ENCODE measurements at places on chromosomes 12 and 14.

DNA sequence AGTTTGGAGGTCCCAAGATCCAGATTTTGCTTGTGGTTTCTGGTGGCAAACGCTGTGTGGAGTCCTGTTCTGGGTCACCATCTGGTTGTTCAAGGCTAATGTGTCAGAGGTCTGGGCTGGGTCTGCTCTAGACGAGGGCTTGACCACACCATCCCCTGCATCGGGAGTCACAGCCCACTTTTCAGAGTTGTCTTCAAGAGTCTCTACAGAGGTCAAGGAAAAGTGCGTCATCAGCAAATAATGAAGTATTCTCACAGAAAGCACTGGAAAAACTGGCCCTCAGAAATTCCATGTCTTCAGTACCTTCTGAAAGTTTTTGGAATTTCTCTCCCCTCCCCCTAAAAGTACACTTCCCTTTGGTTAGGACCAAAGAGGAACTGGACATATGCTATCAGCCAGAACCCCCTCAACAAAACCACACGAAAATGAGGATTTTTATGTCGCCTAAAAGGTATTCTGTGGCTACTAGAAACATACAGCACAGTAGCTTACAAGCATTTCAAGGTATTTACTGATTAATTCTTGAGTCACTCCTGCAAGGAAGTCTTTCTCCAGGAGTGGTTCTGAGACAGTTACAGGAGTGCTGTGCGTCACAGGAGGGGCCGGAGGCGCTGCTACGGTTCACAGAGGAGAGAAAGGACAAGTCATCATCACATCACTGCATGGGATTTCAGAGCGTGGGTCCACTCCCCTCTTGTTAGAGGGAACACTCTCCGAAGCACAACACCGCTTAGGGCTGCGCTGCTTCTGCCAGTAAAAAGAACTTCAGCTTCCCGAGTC is 35.4 kb downstream of the RAD52 start:
- no peak for DNase-seq

GRCh38 chr12:131941987-131942341 is 7.8 kb upstream of the EP400 start:
- no peak for DNase-seq

DNA sequence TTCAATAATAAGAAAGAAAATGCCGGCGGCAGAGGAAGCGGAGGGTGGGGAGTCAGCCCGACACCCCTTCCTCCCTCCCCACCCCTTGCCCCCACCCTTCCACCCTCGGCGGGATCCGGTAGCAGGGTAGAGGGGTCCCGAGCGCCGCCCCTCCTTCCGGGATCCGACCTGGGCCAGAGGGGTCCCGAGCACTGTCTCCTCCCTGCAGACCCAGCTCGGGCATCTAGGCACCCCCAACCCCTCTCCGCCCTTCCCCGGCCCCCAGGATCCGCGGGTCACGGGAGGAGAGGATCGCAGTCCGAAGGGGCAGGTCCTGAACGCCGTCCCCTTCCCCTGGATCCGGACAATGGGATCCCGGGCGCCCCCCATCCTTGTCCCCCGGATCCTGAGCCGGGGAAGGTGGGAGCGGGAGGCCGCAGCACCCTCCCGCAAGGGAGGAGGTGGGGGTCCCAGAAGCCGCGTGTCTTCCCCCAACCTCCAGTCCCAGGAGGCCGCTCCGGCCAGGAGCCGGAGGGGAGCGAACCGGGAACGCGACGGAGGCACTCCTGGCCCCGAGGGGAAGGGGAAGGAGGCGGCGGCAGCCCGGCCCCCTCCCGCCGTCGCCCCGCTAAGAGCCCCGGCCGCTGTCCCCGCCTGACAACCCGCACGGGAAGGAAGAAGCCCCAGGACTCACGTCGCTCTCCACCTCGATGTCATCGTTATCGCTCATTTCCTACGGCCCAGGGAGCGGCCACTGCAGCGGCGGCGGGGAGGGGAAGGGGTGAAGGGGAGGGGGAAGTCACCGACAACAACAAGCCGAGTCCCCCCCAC is 481 bp downstream of the MAX start:
- no peak for DNase-seq

- no peak for DNase-seq
Measured at GRCh38 chr14:89794096-89794495, 160.4 kb downstream of the EFCAB11 start.

DNA sequence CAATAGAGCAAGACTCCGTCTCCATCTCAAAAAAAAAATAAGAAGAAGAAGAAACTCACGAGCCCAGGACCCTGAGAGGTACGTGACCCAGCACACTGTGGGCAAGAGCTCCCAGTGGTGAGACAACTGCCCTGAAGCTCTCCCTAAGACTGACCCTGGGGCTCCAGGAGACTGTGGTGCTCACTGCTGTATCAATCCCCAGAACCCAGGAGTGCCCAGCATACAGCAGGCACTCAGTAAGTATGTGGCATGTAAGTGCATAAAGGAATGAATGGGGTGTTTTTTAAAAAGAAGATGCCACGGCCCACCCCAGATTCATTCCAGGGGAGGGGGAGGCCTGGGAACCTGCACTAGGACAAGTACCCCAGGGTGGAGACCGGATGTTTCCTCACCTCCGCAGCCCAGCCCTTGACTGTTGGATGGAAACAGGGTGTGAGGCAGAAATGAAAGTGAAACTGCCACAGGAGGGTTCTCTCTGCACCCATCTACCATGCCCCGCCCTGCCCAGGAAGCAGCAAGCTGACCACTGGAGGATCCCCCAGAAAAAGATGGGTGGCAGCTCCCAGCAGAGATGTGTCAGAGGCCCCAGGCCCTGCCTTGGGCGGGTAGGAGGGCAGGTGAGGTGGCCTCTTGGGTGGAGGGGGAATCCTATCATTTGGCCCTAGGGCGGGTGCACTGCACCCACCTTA is 12.2 kb downstream of the ITPK1 start:
- peak; percentile 87 for DNase-seq

DNA sequence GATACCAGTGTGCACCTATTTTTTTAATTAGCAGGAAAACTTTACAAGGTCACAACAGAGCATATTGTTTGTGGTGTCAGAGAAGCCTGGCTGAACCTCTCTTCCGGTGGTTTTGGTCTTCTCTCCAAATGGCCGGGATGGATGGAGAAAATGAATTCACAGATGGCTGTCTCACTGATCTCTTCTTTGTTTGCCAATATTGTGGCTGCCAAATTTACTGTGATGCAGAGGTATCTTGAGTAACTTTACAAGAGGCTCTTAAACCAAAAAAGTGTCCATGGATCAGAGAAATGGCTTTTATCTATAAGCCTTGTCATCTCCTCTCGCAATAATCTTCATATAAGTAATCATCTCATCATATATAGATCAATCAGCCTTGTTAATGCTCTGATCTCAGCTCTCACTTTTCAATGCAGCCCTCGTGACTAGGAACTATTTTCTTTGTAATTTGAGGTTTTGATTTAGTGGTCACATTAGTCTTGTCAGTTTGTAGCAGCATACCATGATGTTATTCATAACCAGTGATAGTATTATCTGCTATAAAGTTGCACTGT is 308.1 kb downstream of the EGLN3 start:
- DNase-seq = no peak

DNA sequence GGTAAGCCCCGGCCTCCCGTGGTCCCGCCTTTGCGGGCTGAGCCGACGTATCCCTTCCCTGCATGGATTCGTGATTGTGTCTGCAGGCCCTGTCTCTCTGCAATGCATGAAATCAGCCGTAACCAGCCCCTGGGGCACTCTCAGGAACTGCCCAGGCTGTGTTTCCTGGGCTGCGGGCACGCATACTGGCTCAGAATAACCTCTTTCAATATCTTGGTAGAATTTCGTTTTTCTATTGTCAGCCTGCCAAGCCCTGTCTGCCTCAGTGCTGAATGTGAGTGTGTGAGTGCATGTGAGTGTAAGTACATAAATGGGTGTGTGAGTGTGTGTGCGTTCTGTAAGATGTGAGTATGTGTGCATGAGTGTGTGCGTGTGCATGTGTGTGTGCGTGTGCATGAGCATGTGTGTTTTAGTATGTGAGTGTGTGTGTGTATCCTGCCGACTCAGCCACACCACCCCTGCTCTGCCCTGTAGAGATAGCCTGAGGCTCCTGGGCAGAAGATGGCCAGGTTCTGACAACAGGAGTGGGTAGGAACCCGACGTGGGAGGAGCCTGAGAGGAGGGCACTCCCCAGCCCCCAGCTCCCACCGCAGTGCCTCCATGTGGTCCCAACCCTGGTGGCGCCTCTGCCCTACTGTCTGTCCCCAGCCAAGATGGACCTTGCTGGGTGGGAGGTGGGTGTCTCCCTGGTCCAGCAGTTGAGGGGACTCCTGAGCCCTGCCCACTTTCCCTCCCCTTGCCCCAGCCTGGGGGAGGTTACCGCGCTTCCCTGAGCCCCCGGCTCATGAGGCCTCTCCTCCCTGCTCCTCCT is 268.8 kb downstream of the ADGRD1 start:
- DNase-seq = peak; percentile 44

GRCh38 chr12:58925111-58925611 is 4.9 kb upstream of the LRIG3 start:
- DNase-seq = no peak

DNA sequence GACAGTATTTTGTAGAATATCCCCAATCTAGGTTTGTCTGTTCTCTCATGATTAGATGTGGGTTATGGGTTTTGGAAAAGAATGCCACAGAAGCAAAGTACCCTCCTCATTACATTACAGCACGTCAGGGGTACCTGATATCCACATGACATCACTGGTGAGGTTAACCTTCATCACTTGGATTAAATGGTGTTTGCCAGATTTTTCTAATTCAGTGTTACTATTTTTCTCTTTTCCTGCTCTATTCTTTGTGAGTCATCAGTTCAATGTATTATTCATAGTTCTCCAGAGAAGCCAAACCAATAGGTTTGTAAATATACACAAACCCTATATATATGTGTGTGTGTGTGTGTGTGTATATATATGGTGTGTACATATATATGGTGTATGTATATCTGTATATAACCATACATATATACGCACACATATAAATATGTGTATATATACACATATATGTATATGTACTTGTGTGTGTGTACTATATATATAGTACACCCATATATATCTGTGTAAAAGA is 131.4 kb downstream of the LMNTD1 start:
- DNase-seq = no peak

- peak; percentile 90 for DNase-seq
Measured at GRCh38 chr12:55742719-55743405, at the start of gene GDF11. TSS of gene GDF11 (plus strand) at chr12:55743122. CDS start at chr12:55743317, 195 bp downstream.

DNA sequence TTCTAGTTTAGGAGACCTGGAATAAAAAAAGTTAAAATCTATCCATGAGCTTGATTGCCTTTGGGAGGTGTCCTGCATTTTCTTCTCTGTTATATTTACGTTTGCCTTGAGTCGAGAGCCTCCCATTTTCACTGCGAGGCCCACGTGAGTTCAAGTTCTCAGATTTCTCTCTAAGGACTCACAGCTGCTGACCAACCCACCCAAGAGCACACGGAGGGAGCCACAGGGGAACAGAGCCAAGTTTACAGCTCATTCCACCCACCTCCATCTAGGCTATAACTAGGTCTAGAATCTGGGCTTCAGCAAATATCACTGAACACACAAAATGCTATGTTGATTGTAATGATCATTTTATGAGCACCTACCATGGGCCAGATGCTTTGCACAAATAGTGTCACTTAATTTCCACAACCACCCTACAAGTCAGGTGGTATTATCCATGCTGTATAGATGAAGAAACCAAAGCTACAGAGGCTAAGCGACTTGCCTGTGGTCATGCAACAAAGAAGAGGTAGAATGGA is 16.7 kb downstream of the ALDH1L2 start:
- no peak for DNase-seq
